ENCODE measurements at places on chromosomes 5 and 9.

- peak; percentile 90 for DNase-seq
These were observed 7.1 kb upstream of the AGPAT2 start for GRCh38 chr9:136694163-136694871.

DNA sequence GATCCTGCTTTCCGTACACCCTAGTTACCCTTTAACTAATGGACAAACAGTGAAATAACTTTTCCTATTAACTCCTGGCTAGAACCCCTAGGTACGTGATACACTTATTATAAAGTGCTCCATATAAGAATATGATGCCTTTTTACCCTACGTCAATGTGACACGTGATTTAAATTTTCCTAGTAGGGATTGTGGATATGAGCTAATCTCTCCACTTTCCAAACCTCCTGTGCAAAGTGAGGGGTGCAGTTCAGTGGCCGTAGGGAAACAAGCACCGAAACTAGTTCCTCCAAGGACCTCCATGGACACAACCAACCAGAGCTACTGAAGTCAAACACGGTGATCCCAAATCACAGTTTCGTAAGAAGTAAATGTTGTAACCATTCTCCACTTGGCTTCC, 19.3 kb downstream of the NFIB start:
- no peak for DNase-seq

- DNase-seq: no peak
These were observed 597.6 kb downstream of the RAB3C start for GRCh38 chr5:59180515-59180914.

DNA sequence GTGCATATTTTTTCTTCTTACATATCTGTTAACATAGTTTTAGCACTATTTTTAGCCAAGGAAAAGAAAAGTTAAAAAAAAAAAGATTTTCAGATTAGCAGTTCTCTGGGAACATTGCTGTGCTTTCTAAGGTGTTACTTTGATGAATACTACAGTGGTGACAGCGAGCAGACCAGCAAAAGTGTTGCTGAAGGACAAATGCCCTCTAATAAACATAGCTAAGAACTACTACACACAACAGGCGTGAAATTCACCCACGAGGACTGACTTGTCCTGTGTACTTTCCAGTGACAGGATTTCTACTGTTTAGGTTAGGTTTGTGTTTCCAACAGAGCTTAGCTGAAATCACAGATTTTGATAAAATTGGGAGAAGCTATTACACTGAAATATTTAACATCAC, 153.8 kb downstream of the HCN1 start:
- no peak for DNase-seq

DNA sequence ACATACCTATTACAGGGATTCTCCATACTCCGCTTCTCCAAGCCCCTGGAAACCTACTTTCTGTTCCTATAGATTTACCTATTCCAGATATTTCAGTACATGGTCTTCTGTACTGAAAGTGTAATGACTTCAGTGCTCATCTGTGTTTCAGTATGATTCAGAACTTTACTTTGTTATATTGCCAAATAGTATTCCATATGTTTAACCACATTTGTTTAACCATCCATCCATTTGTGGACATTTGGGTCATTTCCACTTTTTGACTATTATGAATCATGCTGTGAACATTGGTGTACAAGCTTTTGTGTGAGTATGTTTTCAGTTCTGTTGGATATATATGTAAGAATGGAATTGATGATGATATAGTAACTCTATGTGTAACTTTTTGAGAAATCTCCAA, 188.9 kb downstream of the PDZD2 start:
- no peak for DNase-seq

DNA sequence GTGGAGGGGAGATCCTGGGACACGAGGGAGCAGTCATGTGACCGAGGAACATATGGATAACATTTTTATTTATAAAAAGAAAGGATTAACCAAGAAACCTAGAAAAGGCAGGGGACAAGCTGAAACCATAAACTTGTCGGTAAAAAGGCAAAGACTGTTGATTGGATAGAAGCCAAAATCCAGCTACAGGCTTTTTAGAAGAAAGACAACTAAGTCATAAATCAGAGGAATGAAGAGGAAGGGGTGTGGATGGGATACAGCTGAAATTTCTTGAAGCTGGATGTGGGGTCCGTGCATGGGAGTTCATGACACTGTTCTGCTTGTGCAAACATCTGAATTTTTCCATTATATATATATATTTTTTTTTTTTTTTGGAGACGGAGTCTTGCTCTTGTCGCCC, 110.7 kb upstream of the PHYKPL start:
- DNase-seq: no peak

DNA sequence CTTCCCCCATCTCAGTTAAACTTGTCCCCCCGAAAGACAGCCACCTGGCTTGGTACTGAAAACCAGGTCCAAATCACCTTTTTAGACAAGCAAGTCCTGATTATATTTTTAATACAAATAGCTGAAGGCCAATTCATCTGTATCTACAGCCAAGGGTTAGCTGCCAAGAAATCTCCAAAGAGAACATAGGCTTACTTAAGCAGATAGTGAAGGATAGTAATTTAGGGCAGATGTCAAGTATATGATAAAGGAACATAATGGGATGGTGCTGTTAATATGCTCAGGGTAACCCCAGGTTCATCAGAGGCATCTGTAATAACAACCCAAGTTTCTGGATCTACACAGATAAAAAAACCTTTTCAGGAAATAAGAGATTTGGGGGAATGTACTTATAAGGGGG, 133.0 kb downstream of the EBF1 start:
- no peak for DNase-seq

DNA sequence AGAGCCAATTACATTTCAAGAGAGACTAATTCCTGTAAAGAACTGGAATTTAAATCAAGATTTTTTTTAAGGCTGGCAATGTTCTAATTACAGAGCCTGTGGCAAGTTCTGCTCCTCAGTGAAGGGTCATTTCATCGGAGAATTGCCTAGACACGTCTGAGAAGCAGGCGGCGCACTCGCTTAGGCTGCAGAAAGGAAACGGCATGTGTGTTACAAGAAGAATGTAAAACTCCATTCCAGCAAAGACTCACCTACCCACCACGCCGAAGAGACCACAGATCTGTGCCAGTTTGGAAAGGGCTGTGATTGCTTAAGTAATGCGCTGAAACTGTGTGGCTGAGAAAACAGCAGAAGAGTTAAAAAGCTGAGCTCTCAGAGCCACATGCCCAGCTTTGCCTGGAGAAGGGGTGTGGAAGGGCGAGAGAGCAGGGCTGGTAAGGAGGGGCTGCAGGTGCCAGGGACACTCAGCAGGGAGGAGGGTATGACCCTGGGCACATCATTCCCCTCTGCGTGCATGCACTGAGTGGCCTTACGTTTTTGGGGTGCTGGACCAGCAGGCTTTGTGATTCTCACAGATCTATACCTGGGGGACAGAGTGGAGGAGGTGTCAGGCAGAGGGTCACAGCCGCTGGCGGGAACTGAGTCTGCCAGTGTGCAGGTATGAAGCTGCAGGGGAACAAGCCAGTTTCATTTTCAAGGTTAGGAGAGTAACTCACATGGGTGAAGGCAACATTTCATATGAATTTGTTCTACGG, 17.8 kb upstream of the SLC25A51 start:
- no peak for DNase-seq

GRCh38 chr9:128392302-128393144, 21.3 kb downstream of the URM1 start:
- no peak for DNase-seq

DNA sequence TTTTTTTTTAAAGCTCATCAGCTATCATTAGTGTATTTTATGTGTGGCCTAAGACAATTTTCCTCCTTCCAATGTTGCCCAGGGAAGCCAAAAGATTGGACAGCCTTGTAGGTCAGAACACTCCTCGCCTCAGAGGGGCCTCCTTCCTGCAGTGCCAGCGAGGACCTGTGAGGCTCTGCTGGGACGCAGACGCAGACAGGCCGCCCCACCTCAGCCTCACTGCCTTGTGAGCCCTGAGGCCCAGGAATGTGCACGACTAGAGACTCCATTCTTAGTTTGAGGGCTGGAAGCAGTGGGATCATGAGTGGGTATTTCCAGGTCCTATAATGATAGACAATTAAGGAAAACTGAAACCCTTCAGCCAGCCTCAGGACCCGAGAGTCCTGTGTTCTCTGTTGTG, 85.4 kb downstream of the PJA2 start:
- DNase-seq: no peak

All from DMS53 (cell line).